ENCODE measurements at places on chromosomes 7 and 10.

DNA sequence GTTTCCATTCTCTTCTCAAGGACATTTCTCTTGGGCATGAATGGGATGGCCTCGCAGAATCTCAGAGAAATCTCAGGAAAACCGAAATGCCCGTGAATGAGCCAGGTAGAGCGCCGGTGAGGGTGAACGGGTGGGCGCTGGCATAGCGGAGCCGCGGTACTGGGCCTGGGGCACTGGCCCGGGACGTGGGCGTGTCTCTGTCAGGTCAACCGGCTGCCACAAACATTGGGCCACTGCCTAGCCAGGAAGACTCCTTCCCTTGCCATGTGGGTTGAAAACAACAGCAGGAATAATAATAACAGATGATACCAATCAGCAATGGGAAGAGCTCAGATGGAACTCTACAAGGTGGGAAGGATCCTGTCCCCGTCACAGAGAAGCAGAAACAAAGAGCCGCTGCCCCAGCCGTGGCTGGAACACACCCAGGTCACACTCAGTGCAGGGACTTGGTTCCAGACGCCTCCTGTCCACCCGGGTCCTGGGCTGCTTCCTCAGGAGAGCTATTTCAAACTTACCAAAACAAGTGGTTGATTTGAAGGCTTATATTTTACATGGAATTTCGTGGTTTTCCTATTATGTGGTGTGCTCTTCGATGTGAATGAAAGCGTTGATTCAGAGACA is 51.1 kb upstream of the EBF3 start:
- no peak for DNase-seq

DNA sequence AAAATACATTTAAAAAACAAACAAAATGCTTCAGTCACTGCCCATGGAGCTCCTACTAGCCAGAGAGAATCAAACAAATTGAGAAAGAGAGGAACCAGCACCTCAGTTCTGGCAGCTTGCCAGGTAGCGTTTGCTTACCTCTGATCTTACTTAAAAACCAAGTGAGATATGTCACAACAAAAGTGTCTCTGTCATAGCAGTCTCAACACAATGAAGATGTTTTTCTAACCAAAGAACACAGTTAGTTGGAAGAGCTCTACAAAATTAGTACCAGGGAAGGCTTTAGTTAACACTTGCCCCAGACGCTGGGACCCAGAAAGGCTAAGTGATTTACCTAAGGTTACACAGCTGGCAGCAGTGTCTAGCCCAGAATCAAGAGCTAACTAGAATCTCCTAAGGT is 3.4 kb downstream of the DOCK4 start:
- DNase-seq: no peak

- DNase-seq: peak; percentile 60
Measured at GRCh38 chr7:151936207-151936606, 20.0 kb upstream of the GALNTL5 start.

DNA sequence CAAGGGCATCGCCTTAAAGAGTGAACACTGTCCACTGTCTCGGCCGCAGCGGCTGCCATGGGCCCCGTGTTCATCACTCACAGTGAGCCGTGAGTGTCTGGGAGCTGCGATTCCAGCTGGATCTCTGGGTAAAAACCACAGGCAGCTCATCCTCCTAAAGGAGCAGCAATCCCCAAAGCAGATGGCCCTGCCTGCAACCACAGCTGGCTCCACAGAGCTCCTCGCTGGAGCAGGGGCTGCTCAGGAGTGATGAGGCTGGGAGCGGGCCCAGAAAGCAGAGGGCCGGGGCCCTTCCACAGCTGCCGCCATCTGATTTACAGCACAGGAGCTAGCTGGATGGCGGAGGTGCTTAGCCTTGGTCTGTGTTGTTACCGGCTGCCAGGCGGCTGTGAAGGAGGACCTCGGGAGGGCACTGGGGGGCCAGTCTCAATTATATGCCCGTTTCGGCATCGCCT is 6.6 kb upstream of the TMEM184A start:
- DNase-seq: no peak

GRCh38 chr10:6458814-6459213 is 121.3 kb downstream of the PRKCQ start:
- DNase-seq: no peak

- DNase-seq: no peak
Measured at GRCh38 chr10:91418416-91418815, 8.3 kb downstream of the HECTD2 start.

- no peak for DNase-seq
Measured at GRCh38 chr10:118944959-118945633, 84.4 kb upstream of the NANOS1 start.

DNA sequence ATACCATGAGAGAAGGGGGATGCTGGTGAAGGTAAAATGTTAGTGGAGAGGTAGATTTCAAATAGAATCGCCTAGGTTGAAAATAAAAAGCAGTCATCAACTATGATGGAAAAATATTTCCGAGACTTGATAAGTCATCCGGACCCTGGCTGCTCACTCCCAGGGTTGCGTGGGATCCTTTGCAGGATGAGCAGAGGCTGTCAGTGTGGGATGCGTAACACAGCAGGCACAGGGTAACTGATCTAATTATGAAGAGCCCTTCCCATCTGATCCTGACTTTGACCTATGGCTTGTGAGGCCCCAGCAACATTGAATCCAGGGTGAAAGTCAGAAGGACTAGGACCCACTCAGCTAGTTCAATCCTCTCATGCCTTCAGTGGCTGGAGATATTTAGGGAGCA is 236.9 kb downstream of the DPP6 start:
- DNase-seq: no peak

DNA sequence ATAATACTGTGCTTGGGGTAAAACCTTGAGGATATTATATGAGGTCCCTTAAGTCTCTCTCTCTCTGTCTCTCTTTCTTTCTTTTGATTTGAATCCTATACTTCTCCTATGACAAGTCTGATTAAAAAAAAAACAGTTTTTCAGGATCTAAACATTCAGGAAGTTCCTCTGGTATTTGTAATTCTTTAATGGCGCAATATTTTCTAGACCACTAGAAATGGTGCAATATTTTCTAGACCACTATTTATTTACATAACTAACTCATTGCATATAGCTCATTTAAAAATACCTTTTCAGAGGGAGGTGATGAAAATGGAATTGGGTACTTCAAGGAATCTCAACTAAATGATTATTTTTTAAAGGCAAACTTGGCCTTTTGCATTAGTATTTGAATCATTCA is 1235.3 kb downstream of the GATA3 start:
- no peak for DNase-seq

GRCh38 chr7:89002981-89003956 is 207.7 kb upstream of the TEX47 start:
- DNase-seq: no peak

DNA sequence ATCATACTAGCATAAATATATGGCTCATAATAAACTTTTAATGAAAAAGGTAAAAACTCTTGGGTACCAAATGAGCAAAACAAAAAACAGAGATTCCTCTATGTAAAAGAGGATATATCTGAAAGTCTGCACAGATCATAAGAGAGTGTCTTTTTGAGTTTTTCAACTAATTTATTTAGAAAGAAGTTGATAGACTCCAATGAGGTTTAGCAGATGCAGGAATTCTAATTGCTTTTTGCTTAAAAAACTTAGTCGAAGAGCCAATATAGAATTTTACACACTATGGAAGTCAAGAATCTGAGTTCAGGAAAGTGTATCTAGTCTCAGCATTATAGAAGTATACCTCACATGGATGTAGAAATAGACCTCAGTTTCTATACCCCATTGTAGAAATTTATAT is 3.4 kb upstream of the MLLT10 start:
- no peak for DNase-seq

GRCh38 chr7:92917230-92917629 is 80.9 kb upstream of the CDK6 start:
- no peak for DNase-seq

- no peak for DNase-seq
Measured at GRCh38 chr10:75403144-75403938, 1.8 kb upstream of the ZNF503 start.

DNA sequence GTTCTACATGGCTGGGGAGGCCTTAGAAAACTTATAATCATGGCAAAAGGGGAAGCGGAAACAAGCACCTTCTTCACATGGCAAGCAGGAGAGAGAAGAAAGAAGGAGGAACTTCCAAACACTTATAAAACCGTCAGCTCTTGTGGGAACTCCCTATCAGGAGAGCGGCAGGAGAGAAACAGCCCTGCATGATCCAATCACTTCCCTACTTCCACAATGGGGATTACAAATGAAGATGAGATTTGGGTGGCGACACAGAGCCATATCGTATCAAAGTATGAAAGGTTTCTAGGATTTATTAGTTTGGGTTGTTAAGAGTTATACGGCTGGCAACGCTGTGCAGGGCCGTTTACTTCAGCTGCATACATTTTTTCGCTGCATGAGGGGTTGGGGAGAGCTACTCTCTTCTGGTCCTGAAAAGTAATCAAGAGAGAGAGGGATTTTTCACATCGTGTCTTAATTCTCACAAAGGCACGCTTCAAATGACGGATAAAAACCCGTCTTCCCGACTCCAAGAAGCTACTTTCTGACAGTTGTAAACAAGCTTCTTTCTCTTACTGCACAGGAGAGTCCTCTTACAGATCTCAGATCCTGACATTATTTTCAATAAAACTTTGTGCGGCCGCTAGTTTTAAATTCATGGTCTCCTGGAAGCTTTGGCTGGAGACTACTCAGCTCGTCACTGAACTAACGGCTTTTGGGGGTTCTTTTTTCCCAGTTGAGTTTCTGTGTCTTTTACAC is 751 bp upstream of the GTPBP10 start:
- DNase-seq: no peak

GRCh38 chr7:20310963-20311742 is 19.5 kb upstream of the ITGB8 start:
- no peak for DNase-seq

DNA sequence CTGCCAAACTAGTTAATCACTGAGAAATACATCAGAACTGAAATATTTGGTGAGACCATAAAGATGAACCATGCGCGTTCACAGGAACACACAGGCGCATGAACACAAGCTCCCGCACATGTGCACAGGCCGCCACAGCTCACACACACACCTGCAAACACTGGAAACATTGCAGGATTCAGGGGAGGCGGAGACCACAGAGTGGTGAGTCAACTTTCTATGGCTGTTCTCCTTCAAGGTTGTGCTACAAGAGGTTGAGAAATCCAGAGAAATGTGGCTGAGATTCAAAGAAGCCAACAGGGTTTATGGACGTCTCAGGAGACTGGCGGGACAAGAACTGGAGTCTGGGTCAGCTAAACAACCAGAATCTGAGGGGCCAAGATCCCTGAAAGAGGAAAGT is 17.8 kb downstream of the ESYT2 start:
- peak; percentile 39 for DNase-seq

- DNase-seq: no peak
Measured at GRCh38 chr7:151540146-151540545, 20.5 kb upstream of the RHEB start.

DNA sequence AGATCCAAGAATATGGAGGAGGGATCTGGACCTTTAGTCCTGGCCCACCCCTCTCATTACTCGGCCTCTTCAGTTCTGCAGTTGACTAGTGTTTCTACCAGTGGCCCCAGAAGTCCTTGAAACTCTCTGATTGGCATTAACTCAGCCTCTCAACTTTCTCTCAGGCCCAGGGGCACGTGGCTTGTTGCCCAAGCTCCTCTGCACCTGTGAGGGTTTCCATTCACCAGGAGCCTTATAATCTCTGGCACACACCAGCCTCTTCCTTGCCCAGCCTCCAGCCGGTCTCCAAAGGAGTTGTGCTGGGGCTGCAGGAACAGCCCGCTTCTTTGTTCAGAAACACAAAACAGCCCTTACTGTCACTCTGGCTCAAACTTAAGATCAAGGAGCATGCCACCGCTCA is 47.6 kb upstream of the ZPBP start:
- no peak for DNase-seq

- no peak for DNase-seq
Measured at GRCh38 chr10:118950190-118950680, 79.3 kb upstream of the NANOS1 start.

DNA sequence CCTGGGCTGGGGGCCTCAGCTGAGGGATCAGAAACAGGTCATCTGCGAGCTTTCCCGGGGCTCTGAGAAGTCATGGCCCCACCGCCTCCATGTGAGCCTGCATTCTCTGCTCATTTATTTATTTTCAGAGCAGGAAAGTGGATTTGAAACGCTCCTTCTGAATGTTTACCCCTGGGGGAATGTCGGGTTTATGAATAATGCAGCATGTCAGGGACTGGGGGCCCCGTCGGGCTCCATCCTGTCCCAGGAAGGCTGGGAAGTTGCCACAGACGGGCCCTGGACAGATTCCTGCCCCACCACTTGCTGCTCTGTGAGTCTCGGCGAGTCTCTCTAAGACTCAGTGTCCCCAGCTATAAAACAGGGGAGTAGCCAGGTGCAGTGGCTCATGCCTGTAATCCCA is 11.9 kb upstream of the GTF2IRD1 start:
- DNase-seq: no peak

GRCh38 chr7:13725591-13725990 is 263.9 kb downstream of the ETV1 start:
- DNase-seq: no peak

- DNase-seq: no peak
Measured at GRCh38 chr7:96532428-96532935, 177.2 kb downstream of the SEM1 start.

DNA sequence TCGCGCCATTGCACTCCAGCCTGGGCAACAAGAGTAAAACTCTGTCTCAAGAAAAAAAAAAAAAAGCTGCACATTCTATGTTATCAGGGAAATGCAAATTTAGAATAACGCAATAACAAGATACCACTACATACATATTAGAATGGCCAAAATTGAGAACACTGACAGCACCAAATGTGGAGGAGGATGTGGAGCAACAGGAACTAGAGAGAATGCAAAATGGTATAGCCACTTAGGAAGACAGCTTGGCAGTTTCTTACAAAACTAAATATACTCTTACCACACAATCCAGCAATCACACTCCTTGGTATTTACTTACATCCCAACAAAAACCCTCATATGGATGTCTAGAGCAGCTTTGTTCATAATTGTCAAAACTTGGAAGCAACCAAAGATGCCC is 76.8 kb downstream of the ALOX5 start:
- no peak for DNase-seq

DNA sequence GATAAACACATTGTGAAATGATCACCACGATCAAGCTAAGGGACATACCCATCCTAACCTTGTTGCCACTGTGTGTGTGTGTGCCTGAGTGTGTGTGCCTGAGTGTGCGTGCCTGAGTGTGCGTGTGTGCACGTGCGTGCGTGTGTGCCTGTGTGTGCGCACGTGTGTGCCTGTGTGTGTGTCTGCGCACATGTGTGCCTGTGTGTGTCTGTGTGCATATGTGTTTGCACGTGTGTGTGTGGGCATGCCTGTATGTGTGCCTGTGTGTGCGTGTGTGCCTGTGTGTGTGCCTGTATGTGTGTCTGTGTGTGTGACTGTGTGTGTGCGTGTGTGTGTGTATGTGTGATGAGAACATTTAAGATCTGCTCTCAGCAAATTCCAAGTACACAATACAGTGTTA is 244.1 kb upstream of the DPP6 start:
- no peak for DNase-seq

DNA sequence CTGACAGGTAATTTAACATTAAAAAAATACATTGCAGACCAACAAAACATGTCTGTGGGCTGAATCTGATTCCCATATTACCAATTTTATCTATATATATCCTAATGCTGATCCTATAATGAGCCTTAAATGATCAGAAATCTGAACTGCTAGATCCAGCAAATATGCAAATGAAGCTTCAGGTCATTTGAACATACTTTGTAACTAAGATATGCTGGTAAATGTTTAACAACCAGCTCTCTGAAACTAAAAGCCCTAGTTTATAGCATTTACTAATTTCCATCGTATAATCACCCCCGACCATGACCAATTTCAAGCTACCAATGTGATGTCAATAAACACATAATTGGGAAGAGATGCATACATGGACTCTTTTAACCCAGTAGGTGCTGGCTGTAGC is 42.1 kb downstream of the PANK1 start:
- DNase-seq: no peak
